ENCODE measurements at places on chromosomes 7 and 10. TPM values are rescaled to one million over a fixed set of nuclear protein-coding genes. Genes with fewer than 3 reads are reported as not detected.

ASAH2B gene
- 4.8 TPM for total RNA-seq

ZNF92 gene
- total RNA-seq: 2.4 TPM

CYP2C19 gene
- 12.4 TPM for total RNA-seq

POM121C gene
- total RNA-seq: 14.1 TPM

NUTM2E gene
- not detected for total RNA-seq
